ENCODE measurements at places on chromosomes 2 and 18. TPM values are rescaled to one million over a fixed set of nuclear protein-coding genes. Genes with fewer than 3 reads are reported as not detected.

The GKN2 gene
- total RNA-seq = not detected

The CNTNAP5 gene
- total RNA-seq = 0.08 TPM

The MYCN gene
- 0.45 TPM for total RNA-seq

The FLACC1 gene
- total RNA-seq = 4.3 TPM

The ADD2 gene
- not detected for total RNA-seq

The SERPINB13 gene
- total RNA-seq = not detected

The CDKL4 gene
- total RNA-seq = 3.6 TPM

The CDCA7 gene
- total RNA-seq = 0.97 TPM

All from adrenal gland (tissue), 19 donors.